Activated CD4-positive, alpha-beta memory T cell treated with anti-CD3 and anti-CD28 coated beads for 36 hours (primary cell): ENCODE measurements at places on chromosomes 6 and 20. TPM values are rescaled to one million over a fixed set of nuclear protein-coding genes. Genes with fewer than 3 reads are reported as not detected.

Gene CYP39A1
- total RNA-seq, result not detected

Gene IL17A
- total RNA-seq, result 35.3 TPM

Gene NR2E1
- total RNA-seq, result not detected

Gene ARMH2
- total RNA-seq, result not detected

GRCh38 chr20:48818031-48818370, 9.8 kb downstream of the PREX1 start:
- peak overlapping the region; percentile 51 for H3K4me3 ChIP-seq
- no peak for DNase-seq
- H3K4me1 ChIP-seq, result peaks cover 84% of the 10 kb centered on the region
- no peaks in the 10 kb centered on the region for H3K27me3 ChIP-seq
- H3K27ac ChIP-seq, result peak overlapping the region; percentile 98

GRCh38 chr6:148990403-148990802, 243.6 kb downstream of the UST start:
- H3K27me3 ChIP-seq, result no peaks in the 10 kb centered on the region
- H3K27ac ChIP-seq, result no peak overlapping the region
- no peaks in the 10 kb centered on the region for H3K4me1 ChIP-seq
- peaks cover 2% of the 10 kb centered on the region for H3K36me3 ChIP-seq
- DNase-seq, result no peak

GRCh38 chr20:59802018-59802417, 131.4 kb downstream of the SYCP2 start:
- peaks cover 10% of the 10 kb centered on the region for H3K27me3 ChIP-seq
- DNase-seq, result no peak
- no peaks in the 10 kb centered on the region for H3K4me1 ChIP-seq
- no peaks in the 10 kb centered on the region for H3K36me3 ChIP-seq
- no peak overlapping the region for H3K27ac ChIP-seq
